Fibroblast of skin of right quadriceps (primary cell): ENCODE measurements at places on chromosomes 7 and 10.

GRCh38 chr7:149241696-149242095 lies 2.2 kb downstream of the ZNF212 start:
- DNase-seq: no peak

GRCh38 chr10:43160046-43160920 lies 22.0 kb downstream of the CSGALNACT2 start:
- peak; percentile 72 for DNase-seq

DNA sequence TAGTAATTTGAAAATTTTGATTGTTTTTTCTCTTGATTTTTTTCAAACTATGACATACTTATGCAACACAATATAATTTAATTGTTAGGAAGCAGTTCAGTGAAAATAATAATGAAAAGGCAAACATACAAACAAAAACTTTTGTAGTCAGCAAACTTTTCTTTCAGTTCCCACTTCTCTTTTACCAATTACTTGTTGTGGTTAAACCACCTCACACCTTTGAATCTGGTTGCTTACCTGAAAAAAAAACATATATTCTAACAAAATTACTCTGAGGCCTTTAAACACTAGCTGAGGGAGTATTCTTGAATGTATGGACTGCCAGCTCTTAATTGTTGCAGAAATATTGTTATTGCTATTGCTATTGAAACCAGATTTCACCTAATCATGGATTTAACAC lies 266.2 kb upstream of the SEMA3C start:
- no peak for DNase-seq

DNA sequence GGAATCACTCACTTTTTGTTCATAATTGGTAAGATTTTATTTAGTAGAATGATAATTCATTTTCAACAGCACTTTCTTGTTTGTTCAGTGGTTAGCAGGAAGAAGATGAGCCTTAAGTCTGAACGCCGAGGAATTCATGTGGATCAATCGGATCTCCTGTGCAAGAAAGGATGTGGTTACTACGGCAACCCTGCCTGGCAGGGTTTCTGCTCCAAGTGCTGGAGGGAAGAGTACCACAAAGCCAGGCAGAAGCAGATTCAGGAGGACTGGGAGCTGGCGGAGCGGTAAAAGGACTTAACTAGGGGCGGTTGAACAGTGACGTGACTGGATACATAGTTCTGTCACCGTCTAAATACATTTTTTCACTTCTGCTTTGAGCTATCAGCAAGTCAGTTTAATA lies 31.3 kb downstream of the RABGEF1 start:
- DNase-seq: no peak

DNA sequence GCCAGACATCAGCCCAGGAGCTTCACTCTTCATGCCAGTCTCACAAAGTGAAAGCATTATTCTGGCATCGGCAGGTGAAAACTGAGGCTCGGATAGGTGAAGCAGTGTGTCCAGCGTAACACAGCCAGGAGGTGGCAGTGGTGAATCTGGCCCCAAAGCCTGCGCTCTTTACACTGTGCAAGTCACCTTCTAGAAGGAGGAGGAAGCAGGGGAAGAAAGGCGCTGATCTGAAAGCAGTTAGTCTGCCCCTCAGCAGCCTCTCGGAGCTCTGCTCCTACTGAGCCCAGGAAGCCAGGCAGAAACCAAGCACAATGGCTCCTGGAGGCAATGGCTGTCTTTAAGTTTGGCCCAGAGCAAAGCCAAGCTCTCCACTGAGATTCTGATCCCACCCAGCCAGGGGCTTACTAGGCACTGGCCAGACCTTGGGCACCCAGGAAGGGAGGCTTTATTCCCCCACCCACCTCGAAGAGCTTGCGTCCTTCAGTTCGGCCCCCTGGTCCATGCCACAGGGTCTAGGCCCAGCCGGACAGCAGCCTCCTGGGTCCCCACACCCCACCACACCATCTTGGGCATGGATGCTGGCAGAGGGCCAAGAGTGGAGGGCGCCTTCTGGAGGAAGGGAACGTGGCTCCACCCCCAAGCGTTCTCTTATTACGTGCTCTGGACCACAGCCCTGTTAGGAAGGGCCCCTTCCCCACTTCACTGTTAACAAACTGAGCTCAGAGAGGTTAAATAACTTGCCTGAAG lies 104.5 kb downstream of the GRID1 start:
- DNase-seq: no peak

DNA sequence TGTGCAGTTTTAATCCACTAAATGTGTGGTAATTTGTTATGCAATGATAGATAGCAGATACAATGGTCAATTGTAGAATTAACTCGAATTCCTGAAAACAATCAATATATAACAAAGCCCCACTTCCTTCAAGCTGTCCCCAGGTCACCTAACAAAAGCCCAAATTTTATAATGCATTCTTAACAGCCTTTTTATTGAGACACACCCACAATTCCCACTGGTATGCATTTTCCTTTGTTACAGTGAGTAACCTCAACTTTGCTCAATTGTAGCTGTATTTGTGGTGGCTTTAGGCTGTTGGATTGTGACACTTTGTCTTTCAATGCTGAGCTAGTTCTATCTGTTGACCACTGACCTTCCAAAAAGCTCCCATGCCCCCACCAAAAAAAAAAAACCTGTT lies 279.8 kb upstream of the CACNA2D1 start:
- DNase-seq: no peak

DNA sequence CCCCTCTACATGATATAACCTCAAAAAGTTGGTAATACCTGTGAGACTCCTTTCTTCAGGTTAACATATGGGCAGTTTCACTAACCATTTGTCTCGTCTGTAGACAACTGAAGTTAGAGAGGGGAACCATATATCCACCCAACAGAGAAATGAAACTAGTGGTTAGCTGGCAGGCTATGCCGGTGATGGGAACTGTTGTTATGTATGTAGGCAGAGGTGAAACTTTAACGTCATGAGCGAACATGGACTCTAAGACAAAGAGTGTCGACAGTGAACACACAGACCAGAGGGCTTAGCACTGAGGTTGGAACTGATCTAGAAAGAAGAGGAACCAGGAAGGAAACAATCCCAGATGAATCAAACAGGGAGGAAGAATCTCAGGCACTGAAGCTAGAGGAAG lies 112.4 kb downstream of the ELMO1 start:
- no peak for DNase-seq

- no peak for DNase-seq
Measured at GRCh38 chr10:114523876-114524275, 119.6 kb upstream of the AFAP1L2 start.

GRCh38 chr10:125852487-125852886 lies 28.6 kb downstream of the DHX32 start:
- no peak for DNase-seq

DNA sequence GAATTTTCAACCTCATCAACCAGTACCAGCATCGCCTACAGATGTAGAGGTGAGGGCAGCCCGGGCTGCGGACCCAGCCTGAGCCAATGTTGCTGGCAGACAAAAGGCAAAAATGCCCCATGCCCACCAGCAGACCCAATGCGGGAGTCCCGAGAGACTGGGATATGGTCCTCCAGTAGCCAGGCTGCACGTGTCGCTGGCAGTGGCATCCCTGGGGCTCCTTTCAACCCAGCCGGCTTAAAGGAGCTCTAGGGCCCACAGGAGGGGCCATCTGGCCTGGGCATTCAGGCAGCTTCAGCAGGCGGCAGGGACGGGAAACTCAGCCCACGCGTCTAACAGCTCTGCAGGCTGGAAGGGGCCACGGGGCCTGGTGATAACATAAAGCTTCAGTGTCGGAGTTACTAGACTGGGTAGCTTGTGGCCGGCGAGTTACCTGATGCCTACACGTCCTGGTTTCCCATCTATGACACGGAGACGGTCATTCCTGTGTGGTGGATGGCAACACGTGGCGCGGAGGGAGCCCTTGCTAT lies 70.7 kb downstream of the PROSER2 start:
- DNase-seq: no peak

- DNase-seq: peak; percentile 71
Measured at GRCh38 chr7:55254596-55255495, 110.3 kb upstream of the LANCL2 start.

- no peak for DNase-seq
Measured at GRCh38 chr7:31882187-31882586, 188.0 kb downstream of the PDE1C start.

- no peak for DNase-seq
Measured at GRCh38 chr7:68482800-68483199, 1115.5 kb upstream of the AUTS2 start.

DNA sequence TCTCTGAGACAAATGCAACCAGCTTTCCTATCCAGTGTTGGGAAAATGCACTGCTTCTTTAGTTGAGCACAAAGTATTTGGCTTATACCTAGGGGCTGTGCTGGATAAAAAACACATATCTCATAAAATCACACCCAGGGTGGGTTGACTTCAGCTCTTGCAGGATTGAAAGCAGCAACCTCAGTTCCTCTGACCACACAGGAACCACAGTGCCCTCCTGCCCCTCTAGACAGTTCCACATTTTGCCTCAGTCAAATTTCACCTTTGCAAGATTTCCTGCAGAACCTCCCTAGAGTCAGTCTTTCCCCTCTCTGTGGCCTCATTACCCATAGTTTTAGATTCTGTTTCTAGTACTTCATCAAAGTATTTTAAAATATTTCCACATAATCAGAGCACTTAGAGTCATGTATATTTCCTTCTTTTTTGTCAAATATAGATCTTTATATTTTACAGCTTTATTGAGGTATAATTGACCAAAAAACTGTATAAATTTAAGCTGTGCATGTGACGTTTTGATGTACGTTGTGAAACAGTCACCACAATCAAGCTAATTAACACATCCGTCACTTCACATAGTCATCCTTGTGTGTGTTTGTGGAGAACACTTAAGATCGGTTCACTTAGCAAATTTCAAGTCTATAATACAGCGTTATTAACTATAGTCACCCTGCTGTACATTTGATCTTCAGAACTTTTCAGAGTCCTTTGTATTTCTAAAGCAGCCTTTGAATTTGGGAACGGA lies 37.0 kb upstream of the EGR2 start:
- no peak for DNase-seq

DNA sequence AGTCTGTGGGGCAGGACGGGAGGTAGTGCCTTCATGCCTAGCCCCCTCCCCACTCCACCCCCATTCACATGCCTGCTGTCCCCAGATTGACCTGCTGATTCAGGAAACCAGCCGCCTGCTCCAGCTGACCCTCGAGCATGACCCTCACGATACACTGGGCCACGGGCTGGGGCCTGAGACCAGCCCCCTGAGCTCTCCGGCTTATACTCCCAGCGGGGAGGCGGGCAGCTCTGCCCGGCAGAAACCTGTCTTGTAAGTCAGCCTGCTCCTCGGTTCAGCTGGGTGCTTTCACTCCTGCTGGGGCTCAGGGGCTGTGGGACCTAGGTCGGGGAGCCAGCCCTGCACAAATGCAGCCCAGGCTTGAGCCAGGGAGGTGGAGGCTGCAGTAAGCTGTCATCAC lies 22.4 kb downstream of the LIMK1 start:
- no peak for DNase-seq

GRCh38 chr10:68781613-68782574 lies 45.4 kb upstream of the STOX1 start:
- DNase-seq: no peak

- DNase-seq: no peak
Measured at GRCh38 chr7:87608431-87608830, 7.7 kb upstream of the ABCB1 start.

DNA sequence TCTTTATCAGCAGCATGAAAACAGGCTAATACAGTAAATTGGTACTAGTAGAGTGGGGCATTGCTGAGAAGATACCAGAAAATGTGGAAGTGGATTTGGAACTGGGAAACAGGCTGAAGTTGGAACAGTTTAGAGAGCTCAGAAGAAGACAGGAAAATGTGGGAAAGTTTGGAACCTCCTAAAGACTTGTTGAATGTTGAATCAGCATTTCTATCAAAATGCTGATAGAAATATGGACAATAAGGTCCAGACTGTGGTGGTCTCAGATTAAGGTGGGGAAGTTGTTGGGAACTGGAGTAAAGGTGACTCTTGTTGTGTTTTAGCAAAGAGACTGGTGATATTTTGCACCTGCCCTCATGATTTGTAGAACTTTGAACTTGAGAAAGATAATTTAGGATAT lies 231.2 kb upstream of the KCND2 start:
- no peak for DNase-seq

DNA sequence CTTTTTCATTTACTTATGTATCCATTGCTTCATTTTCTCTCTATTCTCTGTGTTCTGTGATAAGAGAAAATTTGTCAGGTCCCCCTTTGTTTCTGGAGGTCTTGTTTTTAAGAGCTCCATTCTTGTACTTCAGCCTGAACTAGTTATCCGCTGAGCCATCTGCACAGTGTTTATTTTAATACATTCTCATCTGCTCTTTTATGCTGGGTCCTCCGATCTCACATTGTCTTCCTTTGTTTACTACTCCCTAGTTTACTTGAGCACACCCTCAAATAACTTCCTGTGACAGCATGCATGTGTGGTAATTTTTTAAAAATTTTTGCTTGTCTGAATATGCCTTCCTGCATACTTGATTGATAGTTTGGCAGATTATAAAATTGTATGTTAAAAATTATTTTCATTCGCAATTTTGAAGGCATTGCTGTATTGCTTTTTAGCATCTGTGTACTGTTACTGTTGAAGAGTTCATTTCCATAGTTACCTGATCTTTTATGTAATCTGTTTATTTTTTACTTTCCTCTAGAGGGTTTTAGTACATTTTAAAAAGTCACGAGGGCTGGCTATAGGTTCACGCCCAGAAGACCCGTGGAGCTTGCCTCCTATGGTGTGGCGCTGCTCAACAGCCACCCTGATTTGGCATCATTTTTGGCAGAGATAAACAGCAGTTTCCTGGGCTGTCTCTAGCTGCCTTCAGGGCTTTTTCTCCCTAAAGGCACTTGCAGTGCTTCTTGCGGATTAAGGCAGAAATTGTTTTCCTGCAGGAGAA lies 31.9 kb downstream of the RSBN1L start:
- peak; percentile 15 for DNase-seq

- DNase-seq: no peak
Measured at GRCh38 chr7:4828720-4829383, 33.0 kb downstream of the PAPOLB start.

DNA sequence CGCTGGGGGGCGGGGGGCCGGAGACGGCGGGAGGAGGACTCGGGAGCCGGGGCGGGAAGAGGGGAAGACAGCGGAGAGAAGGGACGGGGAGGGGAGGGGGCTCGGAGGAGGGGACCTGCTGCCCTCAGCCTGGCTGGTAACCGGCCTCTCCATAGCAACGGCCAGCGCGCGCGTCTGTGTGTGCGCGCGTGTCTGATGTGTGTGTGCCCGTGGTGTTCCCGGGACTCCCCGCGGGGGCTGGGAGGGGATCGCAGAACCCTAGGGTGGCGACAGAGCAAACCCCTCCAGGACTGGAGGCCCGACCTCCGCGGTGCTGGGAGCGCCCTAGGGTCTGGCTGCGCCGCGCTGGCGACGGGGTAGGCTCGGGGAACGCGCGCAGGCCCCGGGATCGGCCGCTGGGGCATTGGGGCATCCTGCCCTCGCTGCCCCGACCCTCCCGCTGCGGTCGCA lies 356.3 kb downstream of the DNAJB6 start:
- no peak for DNase-seq

- DNase-seq: peak; percentile 4
Measured at GRCh38 chr7:114823290-114823689, 98.6 kb upstream of the MDFIC start.

GRCh38 chr7:15920953-15921352 lies 234.5 kb upstream of the MEOX2 start:
- peak; percentile 8 for DNase-seq

DNA sequence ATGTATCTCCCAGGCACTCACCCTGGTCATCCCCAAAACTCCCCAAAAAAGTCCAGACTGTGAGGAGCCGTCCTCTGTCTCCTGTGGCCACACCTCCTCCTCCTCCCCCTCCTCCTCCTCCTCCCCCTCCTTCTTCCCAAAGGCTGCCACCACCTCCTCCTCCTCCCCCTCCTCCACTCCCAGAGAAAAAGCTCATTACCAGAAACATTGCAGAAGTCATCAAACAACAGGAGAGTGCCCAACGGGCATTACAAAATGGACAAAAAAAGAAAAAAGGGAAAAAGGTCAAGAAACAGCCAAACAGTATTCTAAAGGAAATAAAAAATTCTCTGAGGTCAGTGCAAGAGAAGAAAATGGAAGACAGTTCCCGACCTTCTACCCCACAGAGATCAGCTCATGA lies 7.1 kb downstream of the LMOD2 start:
- no peak for DNase-seq
